ENCODE measurements at places on chromosomes 7 and 10.

DNA sequence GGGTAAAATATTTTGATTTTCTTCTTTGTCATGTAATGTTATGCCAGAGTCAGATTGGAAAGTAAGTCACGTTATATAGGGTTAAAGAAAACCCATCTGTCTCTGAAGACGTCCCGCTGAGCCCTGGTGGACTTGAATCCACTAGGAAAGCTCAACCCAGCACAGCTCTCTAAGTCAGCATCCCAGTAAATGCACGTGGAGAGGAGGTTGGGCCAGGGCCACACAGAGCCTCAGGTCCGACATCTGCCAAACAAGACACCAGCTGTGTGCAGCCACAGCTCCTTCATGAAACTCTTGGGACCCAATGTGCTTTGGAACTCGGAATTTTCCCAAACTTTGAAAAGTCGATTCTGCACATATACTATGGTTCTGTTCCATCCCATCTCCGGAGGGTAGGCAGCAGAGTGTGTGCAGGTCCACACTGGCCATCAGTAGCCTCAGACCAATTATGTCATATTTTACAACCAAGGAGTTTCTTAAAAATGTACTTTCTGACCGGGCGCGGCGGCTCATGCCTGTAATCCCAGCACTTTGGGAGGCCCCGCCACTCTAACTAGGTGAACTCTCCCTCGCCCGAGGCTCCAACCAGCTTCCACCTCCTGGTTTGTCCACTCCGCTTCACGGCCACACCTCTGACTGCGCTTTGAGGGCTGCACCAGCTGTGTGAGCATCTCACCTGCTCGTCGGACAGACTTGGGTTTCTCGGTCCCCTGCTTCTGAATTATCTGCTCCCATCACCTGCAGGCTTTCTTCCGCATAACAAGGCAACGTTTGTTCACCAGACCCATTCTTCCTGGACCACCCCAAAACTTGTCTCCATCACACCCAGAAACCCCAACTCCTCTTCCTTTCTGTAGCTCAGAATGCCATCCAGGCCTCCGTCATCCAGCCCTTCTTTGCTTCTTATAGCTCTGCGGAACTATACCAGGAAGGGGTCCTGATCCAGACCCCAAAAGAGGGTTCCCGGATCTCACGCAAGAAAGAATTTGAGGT, 29.7 kb upstream of the DNAJB6 start:
- no peak for DNase-seq

DNA sequence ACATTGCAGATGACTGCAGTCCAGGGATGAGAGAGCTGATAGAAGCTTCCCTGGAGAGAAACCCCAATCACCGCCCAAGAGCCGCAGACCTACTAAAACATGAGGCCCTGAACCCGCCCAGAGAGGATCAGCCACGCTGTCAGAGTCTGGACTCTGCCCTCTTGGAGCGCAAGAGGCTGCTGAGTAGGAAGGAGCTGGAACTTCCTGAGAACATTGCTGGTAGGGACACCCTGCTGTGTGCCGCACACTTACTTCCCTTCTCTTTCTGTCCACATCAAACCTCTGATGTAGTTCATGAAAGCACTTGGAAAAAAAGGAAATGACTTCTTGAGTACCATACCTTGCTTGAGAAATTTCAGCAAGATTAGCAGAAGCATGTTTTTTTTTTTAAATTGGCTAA, 25.3 kb downstream of the MAP3K8 start:
- DNase-seq = no peak

DNA sequence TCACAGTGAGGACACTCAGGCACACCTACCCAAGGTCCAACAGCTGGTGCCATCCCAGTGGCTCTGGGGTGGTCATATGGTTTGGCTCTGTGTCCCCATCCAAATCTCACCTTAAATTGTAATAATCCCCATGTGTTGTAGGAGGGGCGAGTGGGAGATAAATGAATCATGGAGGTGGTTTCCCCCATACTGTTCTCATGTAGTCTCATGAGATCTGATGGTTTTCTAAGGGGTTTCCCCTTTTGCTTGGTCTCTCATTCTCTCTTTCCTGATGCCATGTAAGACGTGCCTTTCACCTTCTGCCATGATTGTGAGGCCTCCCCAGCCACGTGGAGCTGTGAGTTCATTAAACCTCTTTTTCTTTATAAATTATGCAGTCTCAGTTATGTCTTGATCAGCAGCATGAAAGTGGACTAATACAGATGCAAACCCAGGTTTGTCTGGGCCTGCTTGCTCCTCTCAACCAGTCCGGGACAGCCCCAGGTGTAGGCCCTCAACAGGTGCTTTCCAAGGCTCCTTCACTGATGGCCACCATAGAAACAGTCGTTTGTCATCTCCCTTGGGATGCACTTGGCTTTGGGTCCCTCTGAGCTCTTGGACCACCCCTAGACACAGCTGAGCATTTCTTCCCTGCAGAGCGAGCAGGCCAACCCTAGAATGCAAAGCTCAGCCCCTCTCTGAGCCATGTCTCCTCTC, 101.3 kb upstream of the CTBP2 start:
- no peak for DNase-seq

DNA sequence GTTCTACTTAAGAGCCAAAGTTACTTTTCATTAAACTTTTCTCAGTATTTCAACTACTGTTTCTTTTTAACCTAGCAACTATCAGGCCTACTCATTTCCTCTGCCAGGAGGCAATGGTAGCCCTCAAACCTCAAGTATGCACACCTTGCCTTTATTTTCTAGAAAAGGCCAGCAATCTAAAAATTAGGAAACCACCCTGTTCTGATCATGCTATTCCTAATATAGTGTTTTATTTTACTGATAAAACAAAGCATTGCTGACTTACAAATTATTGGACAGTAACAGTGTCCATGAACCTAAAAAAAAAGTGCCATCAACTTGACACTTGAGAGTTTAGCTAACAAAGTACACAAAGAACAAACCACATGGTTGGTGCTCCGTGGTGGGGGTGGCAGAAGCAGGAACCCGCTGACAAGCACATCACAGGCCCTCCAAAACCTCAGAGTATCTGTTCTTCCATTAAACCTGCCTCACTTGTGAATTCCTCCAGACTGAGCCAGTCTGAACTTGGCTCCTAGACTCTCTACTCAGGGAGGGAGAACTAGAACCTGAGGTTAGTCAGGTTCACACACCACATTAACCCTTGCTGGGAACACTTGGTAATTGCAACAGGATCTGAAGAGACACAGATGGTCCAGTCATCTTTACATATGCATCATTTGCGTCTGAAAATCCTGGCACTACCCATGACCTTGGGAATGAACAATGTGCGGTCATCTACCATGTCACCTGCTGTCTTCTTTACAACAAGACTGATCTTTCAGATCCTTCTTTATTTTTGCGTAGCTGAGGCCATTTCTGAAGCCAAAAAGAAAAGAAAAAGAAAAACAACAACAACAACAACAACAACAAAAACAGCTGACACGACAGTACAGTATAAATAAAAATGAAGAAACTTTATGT, 31.9 kb downstream of the PIP4K2A start:
- no peak for DNase-seq

- DNase-seq = no peak
Observed at GRCh38 chr10:109880886-109881768, 42.2 kb downstream of the XPNPEP1 start.

DNA sequence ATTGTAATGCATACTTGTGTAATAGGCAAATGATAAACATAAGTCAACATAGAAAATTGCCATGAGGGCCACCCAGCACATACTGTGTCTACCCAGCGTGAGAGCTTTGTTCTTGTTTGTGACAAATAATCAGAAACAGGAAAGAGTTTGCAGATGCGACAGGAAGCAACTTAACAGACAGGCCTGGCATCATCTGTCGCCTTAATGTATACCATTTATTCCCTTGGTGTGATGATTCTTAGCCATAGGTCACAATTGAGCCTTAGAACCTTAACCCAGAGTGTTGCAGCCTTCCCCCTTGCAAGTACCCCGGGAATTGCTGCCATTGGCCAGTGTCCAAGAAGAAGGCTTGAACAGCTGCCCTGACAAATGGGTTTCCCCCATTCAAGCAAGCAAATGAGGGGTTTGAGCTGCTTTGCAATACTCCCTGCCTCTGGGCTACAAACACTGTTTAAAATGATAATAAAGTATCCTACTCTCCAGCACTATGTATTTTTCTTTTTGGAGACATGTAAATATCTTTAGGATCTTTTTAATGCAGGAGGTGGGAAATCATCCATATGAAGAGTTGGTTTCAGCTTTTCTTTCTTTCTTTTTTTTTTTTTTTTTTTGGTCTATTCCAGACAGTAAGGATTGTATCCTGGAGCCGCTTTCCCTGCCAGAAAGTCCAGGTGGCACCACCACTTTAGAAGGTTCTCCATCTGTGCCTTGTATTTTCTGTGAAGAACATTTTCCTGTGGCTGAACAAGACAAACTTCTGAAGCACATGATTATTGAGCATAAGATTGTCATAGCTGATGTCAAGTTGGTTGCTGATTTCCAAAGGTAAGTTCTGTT, 80.0 kb downstream of the ZNF277 start:
- no peak for DNase-seq

DNA sequence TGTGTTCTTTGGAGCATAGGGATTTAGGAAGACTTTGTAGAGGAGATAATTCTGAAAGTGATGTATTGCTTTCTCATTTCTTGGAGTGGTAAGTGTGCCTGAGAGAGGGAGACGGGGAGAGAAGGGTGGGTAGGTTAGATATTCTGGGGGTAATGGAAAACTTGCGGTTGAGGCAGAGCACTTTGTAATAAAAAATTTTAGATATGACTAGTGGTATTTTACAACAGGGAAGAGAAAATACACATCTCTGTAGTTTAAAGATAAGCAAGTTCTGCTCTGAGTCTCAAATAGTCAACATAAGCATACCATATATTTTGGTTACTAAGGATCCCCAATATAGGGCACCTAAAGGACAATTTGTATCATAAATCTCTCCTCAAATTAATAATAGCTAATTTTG, 6.6 kb downstream of the VPS50 start:
- no peak for DNase-seq

- no peak for DNase-seq
Observed at GRCh38 chr7:108136191-108136688, 6.1 kb upstream of the LAMB4 start.

Data from GM04503 (cell line).